Left ventricle myocardium inferior (tissue), 1 donor: ENCODE measurements at places on chromosomes 2 and 18. TPM values are rescaled to one million over a fixed set of nuclear protein-coding genes. Genes with fewer than 3 reads are reported as not detected.

Gene ELOA2
- not detected for total RNA-seq

DNA sequence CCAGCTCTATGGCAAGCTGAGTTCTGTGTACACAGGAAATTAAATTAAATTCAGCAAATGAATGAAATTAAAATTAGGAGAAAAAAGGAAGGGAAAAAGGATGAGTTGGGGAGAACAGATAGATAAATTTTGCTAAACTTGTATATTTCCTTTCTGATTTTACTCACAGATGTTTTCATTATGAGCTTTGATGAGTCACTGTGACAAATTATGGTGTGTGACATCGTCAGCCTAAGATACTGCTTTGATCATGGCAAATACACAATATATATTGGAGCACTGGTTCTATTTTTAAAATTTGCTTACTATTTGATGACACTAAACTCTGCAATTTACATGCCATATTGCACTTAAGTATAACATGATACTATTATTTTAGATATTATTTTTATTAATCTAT lies 464.6 kb upstream of the SPHKAP start:
- H3K27me3 ChIP-seq, result no peaks in the 10 kb centered on the region
- DNase-seq, result no peak
- no peaks in the 10 kb centered on the region for H3K36me3 ChIP-seq
- no peak overlapping the region for H3K4me3 ChIP-seq
- peaks cover 10% of the 10 kb centered on the region for H3K4me1 ChIP-seq

DNA sequence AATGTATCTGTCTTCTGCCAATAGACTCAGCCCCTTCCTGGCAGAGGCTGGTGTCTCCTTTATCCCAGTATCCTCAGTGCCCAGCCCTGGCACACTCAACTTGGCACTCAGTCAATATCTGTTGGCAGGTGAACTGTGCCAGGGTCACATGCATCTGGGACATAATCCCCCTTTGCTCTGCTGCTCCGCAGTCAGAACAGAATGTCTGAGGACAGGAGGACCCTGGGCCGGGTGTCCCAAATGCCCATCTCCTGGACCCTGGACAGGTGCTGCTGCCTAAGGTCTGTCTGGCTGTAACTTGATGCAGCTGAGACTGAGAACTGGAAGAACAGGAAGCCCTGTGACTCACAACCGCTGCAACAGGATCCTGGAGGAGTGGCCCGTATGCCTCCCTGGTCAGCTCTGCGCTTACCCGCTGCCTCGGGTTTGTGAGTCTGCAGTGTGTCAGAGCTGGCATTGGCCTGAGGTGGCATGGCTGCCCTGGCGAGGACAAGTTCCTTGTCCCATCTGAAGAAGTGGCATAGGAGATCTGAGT lies 11.4 kb downstream of the HK2 start:
- no peaks in the 10 kb centered on the region for H3K27me3 ChIP-seq
- peak overlapping the region; percentile 40 for H3K4me3 ChIP-seq
- H3K4me1 ChIP-seq, result peaks cover 82% of the 10 kb centered on the region
- no peaks in the 10 kb centered on the region for H3K36me3 ChIP-seq
- DNase-seq, result peak; percentile 69

- DNase-seq, result no peak
- no peaks in the 10 kb centered on the region for H3K36me3 ChIP-seq
- no peak overlapping the region for H3K27ac ChIP-seq
- H3K4me3 ChIP-seq, result no peak overlapping the region
- no peaks in the 10 kb centered on the region for H3K4me1 ChIP-seq
Measured at GRCh38 chr2:187214306-187214705, 233.7 kb downstream of the CALCRL start.

DNA sequence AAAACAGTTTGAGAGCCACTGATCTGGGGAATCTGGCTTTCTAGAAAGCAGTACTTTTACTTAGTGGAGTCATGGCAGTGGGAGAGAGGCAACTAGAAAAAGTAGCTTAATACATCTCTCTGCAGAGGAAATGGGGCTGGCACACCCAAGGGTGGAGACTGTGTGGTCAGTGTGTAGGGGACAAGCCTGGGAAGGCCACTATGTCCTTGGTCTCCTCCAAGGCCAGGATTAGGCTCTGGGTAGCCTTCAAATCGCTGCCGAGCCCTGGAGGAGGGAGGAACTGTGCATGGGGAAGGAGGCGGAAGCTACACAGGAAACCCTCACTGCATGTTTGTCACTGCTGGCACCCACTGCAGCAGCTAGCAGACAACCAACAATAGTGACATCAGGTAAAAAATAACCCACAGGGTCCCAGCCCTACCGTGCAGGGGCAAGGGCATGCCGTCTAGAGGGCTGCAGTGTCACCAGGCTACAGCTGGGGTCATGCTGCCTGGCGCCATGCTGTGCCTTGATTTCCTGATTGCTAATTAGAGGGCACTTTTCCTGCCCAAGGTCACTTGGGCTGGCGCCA lies 34.8 kb downstream of the LBH start:
- peak overlapping the region; percentile 55 for H3K27ac ChIP-seq
- DNase-seq, result no peak
- peaks cover 39% of the 10 kb centered on the region for H3K4me1 ChIP-seq
